ENCODE measurements at places on chromosomes 12 and 14.

- DNase-seq: no peak
Observed at GRCh38 chr14:96192975-96193805, 11.4 kb upstream of the BDKRB2 start.

DNA sequence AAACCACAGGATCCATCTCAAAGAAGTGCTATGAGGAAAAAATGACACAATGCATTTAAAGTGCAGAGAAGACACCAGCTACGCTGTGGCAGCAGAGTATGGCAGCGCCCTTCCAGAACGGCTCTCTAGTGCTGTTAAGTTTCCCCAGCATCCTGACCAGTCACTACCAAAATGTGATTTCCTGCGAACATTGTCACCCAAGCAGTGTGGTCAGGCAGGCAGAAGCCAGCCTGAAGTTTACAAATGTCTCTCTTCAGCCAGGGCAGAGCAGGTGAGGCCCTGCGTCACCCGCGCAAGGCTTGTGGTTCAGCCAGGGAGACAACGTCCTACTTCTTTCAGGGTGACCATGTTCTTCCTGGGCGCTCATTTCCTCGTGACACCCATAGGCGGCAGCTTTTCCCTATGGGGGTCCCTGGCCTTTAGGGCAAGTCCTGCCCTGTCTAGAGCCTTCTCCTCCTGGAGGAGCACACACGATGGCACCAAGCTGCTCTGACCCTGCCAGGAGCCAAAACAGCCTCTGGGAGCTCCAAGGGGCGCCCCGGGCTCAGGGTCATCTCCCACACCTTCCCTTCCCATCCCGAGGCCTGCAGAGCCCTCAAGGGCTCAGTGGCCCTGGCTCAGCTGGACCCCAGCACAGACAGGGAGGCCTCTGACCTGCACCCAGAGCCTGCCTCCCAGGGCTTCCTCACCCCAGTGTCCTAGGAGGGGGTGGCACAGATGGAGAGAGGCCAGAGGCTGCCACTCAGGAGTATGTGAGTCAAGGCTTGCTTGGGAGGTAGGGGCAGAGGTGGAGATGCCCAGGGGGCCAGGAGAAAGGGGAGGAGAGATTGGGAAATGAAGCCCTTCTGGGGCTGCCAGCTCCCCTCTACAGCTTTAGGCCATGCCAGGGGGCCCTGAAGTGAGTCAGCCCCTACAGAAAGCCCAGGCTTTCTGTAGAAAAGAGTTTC, 41.9 kb downstream of the PSMA6 start:
- peak; percentile 21 for DNase-seq

DNA sequence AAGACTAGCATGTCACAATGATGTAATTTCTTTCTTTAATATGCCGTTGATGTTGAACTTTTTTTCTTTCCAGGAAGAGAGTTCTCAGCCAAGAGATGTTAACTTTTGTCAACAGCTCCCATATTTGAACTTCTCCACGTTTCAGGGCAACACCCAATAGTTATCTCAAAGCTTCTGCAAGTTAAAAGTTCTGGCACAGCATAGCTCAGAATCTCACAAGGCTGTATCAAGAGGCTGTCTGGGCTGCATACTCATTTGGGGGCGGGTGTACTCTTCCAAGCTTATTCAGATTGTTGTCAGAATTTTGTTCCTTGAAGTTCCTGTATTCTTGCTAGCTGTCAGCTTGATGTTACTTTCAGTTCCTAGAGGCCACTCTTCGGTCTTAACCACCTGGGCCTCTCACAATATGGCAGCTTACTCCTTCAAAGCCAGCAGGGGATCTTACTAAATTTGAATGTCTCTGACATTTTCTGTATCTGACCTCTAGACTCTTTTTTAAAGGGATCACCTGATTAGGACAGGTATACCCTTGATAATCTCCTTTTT, 38.9 kb downstream of the KCNC2 start:
- no peak for DNase-seq

GRCh38 chr14:63759456-63759855, 31.6 kb upstream of the SGPP1 start:
- no peak for DNase-seq

DNA sequence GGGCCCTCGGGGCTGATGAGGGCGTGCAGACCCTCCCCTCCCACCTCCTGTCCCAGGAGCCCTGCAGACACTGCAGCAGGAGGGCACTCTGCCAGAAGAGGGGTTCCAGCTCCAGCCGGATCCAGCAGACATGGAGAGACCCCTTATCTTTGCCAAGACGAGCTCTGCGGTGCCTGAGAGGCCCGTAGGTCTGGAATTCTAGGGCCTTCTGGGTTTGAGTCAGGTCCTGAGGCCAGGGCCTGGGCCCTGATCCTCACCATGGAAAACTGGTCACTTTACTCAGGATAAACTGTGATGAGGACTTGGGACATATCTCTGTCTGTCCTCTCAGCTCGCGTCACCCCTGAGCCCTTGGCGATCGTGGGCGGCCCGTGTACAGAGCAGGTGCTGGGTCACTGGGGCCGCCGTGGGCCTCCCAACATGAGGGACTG, 13.8 kb downstream of the MEG3 start:
- no peak for DNase-seq

DNA sequence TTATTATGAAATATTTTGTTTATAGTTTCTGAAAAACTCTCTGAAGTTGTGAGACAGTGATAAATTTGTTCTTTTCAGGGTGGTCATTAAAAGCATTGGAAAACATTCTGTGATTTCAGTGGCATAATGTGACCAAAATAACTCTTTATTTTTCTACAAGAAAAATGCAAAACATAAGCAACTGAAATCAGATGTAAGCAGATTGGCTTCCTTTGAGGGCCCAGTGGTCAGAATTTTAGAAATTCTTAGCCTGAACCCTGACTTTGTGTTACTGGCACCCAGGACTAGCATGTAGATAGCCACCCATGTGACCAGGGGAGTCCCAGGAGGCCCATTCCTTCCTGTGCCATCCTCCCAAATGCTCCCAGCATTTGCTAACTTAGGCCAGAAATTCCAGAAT, 145.6 kb upstream of the SLC38A2 start:
- no peak for DNase-seq

GRCh38 chr12:5003025-5003666, 40.5 kb upstream of the KCNA5 start:
- no peak for DNase-seq

DNA sequence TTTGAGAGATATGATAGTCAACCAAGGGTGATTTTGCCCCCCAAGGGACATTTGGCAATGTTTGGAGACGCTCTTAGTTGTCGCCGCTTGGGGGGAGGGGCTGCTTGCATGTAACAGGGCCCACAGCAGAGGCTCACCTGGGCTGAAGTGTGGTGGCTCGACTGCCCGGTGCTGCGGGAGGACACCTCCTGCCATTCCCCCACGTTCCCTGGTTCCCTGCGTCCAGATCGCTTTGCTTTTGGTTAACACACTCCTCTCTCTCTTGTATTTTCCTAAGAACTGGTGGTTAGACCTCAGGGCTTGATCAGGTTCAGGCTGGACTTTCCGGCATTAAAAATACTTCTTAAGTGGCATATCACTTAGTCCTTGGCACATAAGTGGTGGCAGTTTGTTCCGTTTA, 18.9 kb downstream of the PPP2R5C start:
- DNase-seq: no peak

- DNase-seq: no peak
Observed at GRCh38 chr14:30264161-30264560, 294.8 kb upstream of the G2E3 start.

- DNase-seq: no peak
Observed at GRCh38 chr12:102816816-102817434, 100.1 kb downstream of the PAH start.

DNA sequence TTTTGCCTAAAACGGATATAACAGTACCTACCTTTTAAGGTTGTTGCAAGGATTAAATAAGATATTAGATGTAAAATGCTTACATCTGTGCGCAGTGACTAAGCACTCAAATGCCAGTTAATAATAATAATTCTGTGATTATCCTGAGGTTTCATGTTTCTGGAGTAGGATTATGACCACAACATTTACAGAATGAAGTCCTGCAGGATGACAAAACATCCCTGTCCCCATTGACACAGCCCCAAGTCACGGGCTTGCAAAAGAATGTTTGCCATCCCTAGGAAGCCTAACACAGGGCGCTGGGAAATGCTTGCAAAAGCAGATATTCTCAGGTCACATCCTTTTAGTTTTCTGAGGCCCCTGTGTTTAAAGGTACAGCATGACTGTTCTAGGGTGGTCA, 20.1 kb downstream of the SUSD6 start:
- no peak for DNase-seq

- no peak for DNase-seq
Observed at GRCh38 chr14:41521891-41522290, 84.8 kb upstream of the LRFN5 start.

GRCh38 chr14:53946071-53946403, 10.6 kb downstream of the BMP4 start:
- DNase-seq: no peak

All from stimulated activated CD4-positive, alpha-beta T cell treated with anti-CD3 and anti-CD28 coated beads, Interleukin-12 subunit alpha, Interleukin-12 subunit beta, amount 100 ng/mL, for 24 hours (primary cell).